ENCODE measurements at places on chromosomes 12 and 14. TPM values are rescaled to one million over a fixed set of nuclear protein-coding genes. Genes with fewer than 3 reads are reported as not detected.

AMN gene
- 0.58 TPM for polyA plus RNA-seq

DNA sequence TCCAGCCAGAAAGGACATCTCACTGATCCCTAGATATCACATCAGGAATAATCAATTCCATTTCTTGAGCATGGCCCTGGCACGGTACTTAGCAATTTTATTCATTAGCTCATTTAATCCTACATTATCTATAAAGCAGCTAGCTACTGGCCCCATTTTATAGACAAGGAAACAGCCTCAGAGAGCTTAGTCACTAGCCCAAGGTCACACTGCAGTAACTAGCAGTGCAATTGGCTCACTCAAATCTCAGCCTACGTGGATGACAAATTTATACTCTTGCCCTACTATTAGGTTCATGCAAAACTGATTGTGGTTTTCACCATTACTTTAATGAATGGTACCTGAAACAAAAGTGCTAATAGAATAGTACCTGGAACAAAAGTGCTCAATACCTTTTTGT lies 41.7 kb downstream of the NUAK1 start:
- no peak for DNase-seq

DNA sequence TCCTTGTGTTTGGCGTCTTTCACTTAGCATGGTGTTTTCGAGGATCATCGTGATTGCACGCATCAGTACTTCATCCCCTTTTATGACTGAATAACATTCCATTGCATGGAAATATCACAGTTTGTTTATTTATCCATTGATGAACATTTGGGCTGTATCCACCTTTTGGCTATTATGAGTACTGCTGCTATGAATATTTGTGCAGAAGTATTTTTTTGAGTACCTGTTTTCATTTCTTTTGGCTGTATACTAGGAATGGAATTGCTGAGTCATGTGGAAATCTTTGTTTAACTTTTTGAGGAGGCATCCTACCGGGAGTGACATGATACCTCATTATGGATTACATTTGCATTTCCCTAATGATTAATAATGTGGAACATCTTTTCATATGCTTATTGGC lies 66.4 kb downstream of the WNK1 start:
- no peak for DNase-seq

DNA sequence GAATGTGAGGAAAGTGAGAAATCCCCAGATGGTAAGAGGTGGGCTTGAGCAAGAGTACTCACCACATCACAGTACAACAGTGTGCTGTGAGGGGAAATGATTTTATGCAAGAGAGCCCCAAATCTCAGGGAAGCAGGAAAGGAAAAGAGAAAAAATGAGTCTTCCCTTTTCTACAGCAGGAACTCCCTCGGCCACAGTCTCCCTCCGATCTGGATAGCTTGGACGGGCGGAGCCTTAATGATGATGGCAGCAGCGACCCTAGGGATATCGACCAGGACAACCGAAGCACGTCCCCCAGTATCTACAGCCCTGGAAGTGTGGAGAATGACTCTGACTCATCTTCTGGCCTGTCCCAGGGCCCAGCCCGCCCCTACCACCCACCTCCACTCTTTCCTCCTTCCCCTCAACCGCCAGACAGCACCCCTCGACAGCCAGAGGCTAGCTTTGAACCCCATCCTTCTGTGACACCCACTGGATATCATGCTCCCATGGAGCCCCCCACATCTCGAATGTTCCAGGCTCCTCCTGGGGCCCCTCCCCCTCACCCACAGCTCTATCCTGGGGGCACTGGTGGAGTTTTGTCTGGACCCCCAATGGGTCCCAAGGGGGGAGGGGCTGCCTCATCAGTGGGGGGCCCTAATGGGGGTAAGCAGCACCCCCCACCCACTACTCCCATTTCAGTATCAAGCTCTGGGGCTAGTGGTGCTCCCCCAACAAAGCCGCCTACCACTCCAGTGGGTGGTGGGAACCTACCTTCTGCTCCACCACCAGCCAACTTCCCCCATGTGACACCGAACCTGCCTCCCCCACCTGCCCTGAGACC lies 7.8 kb downstream of the ATN1 start:
- no peak for DNase-seq

- DNase-seq, result no peak
These were observed 250.8 kb upstream of the LRFN5 start for GRCh38 chr14:41355866-41356265.

DNA sequence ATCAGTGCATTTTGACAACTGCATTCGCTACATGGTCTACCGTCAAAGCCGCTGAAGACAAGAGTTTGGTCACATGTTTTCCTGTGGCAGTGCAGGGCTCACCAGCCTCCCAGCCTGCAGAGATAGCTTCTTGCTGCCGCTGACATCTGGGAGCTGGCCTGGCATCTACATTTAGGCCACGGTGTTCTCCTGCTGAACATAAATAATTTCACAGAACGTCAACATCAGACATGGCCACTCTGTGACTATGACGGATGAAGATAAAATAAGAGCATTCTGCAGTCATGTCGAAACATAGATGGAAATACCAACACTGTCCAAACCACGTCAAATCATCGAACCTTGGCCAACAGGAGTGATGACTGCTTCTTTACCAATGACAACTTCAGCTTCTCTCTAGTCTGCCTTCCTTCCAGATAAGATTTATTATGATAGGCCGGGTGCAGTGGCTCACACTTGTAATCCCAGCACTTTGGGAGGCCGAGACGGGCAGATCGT lies 91.2 kb downstream of the TNFAIP2 start:
- DNase-seq, result no peak

GRCh38 chr12:55743406-55744339 lies 751 bp downstream of the GDF11 start:
- peak; percentile 82 for DNase-seq

DNA sequence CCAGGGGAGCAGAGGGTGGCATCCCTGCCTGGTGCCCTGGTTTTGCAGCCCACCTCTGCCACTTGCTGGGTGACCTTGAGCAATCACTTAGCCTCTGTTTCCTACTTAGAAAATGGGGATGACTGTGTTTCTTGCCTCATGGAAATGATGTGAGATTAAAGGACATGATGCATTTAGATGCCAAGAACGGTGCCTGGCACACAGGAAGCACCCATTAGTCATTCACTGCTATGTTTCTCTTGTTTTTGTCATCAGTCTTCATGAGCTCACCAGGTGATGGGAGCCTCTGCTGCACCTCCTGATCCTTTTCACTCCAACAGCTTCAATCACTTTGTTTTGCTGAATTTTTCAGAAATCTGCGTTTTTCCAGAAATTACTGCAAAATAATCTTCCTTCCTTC lies 23.6 kb upstream of the ATF1 start:
- no peak for DNase-seq

- no peak for DNase-seq
These were observed 207.2 kb downstream of the SLC5A8 start for GRCh38 chr12:101002696-101003419.

WNT1 gene
- not detected for polyA plus RNA-seq

DNA sequence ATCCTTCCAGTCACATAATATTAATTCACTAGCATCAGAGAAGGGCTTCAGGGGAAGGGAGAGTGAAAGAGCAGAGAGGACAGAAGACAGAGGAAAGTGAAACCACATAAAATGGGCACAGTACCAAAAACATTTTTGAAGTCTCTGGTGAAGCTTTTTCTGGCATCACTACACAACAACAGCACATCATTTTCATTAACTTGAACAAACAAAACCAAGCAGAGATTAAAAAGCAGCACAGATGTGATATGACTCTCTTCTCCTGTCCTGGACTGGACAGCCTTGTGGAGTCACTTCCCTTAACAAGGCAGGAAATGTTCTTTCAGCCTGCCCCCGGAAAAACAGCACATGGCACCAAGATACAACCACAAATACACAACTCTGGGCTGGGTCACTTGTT lies 112.0 kb downstream of the TSPAN8 start:
- DNase-seq, result no peak

TSPAN9 gene
- 11.3 TPM for polyA plus RNA-seq

ERBB3 gene
- polyA plus RNA-seq, result 2.2 TPM

NFATC4 gene
- polyA plus RNA-seq, result 0.10 TPM

GRCh38 chr14:105021656-105022275 lies 883 bp upstream of the CDCA4 start:
- peak; percentile 84 for DNase-seq

DNA sequence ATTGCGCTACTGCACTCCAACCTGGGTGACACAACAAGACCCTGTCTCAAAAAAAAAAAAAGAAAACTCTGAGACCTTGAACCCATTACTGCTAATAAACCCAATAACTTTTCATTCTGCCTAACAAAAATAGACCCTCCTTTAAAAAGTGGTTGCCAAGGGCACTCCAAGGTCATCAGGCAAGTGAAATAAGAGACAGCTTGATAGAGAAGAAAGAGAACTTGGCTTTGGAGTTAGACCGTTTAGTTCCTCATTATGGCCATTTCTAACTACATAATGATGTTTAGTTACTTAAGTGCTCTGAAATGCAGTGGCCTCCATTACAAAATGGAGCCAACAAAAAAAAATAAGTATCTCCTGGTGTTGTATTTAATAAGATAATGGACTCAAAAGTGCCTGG lies 55.9 kb downstream of the PHLDA1 start:
- DNase-seq, result no peak

DNA sequence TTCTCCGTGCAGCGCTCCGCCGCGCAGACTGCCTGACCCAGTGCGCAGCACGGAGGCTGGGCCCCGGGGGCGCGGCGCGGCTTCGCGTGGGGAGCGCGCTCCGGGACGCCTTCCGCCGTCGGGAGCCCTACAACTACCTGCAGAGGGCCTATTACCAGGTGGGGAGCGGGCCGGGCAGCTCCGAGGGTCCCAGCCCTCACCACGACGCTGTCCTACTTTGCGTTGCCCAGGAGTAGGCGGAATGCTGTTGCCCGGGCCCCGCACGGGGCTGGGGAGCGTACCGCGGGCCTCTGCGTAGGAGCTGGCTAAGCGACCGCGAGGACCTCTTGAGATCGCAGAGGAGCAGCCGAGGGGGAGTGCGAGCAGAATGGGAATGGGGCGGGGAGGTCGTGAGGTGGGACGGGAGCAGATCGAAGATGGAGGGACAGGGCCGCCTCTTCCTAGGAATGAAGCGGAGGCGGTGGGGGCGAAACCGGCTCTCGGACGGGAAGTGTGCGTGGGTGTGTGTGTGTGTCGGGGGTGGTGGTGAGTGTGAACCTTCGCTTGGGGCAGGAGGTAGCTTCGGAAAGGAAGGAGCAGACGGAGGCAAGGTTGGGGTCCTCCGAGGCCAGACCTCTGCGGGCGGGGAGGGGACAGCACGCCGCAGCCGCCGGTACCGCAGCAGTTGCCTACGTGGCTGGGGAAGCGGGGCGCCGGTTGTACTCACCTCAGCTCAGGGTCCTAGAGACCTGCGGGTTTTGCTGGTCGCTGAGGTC lies 751 bp downstream of the P3H3 start:
- DNase-seq, result peak; percentile 47

NCOR2 gene
- 151 TPM for polyA plus RNA-seq

GRCh38 chr12:118370601-118371000 lies 2.1 kb downstream of the TAOK3 start:
- no peak for DNase-seq

PARP2 gene
- polyA plus RNA-seq, result 43.4 TPM

- no peak for DNase-seq
These were observed 142.3 kb upstream of the TBX3 start for GRCh38 chr12:114826244-114826643.

PTPN21 gene
- polyA plus RNA-seq, result 7.2 TPM

- peak; percentile 29 for DNase-seq
These were observed 1.9 kb downstream of the DAAM1 start for GRCh38 chr14:59190372-59190771.

DNA sequence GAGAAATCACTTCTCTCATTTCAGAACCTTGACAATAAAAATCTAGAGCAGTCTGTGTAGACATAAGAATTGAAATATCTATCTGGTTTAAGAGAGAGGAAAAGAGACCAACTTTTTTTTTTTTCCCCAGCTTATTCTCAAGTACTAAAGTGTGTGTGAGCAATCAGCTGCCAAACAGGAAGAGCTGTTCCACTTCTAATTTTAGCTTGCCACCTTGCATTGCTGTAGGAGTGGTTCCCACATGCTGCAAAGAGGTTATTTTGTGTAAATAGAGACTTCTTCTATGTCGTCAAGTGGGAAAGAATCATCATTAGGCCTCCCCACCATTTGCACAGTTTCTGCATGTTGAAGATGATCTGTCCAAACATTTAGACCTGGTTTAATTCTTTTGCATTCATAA lies 142.6 kb downstream of the NPAS3 start:
- DNase-seq, result no peak

OTOGL gene
- polyA plus RNA-seq, result not detected

DNA sequence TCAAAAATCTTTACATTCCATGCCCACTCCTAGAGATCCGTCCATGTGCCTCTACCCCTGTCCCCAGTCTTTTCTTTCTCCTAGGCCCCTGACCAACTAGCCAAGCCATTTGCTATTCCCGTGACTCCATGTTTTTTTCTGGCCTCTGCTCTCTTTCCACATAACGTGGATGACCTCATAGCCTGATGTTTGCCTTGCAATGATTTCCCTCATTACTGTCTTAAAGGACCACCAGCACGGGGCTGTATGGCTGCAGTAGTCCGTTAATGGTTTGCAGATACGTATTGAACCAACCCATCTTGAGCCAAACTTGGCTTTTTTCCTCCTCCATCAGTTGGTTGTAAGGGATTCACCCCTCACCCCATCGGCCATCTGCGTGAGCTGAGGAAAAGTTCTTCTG lies 226.0 kb downstream of the PCNX1 start:
- DNase-seq, result no peak

GRCh38 chr12:68905733-68906132 lies 27.2 kb downstream of the CPM start:
- no peak for DNase-seq

DNA sequence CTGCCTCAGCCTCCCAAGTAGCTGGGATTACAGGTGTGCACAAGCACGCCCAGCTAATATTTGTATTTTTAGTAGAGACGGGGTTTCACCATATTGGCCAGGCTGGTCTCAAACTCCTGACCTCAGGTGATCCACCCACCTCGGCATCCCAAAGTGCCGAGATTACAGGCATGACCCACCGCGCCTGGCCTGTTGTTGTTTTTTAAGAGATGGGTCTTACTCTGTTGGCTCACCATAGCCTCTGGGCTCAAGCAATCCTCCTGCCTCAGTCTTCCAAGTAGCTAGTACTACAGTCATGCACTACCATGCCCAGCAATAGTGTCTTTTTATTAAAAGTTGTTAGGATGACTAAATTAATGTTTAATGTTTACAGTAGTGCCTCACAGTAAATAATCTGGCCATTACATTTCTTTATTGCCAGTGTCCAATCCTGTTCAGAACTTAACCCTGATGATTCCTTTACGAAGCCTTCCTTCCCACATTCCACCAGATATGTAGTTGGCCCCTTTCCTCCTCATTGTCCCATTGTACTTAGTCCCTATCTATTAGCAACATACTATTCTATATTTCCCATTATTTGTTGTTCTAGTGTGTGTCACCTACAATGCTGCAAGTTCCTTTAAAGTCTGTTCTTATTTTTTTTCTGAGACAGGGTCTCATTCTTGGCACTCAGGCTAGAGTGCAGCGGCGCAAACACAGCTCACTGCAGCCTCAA lies 8.8 kb upstream of the SMARCC2 start:
- DNase-seq, result no peak
